ENCODE measurements at places on chromosomes 13 and 19.

DNA sequence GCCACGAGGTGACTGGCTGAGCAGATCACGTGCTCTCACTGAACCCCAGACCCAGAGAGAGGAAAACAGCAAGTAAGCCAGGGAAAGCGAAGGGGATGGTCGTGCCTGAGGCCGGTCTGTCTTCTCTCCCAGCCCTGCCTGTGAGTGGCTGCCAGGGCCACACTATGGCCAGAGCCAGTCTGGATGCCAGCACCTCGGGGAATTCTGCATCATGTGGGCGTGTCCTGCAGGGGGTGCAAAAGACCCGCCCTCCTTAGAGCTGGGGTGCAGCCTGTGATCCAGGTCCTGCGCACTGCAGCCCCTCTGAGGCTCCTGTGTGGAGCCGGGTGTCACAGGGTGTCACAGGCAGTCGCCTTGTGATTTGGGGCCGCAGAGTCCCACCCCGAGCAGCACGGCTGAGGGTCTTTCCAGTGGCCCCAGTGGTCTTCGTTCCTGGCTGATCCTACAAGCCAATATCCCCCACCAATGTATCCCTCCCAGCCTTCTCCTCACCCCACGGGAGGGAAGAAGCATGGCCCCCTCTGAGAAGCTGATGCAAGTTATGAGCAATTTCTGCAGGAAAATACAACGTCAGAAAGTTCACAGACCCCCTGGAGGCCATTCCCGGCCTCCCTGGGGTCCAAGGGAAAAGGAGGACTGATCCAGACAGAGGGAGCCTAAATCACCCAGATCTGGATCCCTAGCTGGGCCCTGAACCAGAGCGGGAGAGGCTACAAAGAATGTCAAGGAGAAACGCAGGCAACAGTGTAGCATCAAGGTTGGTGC, 7.7 kb downstream of the PPP1R12C start:
- DNase-seq = no peak

GRCh38 chr13:23671897-23672296, 101.7 kb downstream of the TNFRSF19 start:
- DNase-seq = no peak

GRCh38 chr19:44645407-44646048, 1.8 kb downstream of the PVR start:
- DNase-seq = no peak

- peak; percentile 74 for DNase-seq
These were observed 846 bp upstream of the PRKACA start for GRCh38 chr19:14118165-14119051.

- DNase-seq = no peak
These were observed 5.5 kb upstream of the POU4F1 start for GRCh38 chr13:78608688-78609463.

DNA sequence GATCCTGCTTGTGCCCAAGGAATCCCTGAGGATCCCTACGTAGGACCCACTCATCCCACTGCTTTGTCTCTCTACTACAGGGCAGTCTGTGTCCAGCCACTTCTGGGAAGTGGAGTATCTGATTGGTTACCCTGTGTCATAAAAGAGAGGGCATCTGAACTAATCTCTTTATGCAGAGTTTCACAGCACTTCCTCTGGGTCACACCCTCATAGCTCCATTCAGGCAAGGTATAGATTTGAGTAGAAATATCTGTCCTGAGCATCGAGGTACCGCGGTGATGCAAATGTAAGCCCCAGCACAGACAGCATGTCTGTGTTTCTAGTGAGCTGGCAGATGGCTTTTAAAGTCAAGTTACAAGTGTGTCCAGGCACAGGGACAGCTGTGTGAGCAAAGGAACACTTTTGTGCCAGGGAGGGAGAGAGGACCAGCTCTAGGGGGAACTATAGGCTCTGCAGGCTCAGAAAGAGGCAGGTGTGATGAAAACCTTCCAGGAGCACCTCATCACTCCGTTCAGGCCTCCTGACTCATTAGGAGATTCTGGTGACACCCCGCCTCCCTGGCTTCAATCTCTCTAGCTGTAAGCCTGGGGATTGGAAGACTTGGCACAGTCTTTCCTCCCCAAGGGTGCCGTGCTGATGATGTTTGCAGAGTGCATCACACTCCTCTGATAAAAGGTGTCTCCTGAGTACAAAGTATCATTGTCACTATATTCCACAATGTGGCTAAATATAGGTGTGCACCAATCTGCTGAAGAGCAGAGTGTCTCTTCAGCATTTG, 84.3 kb upstream of the UBL3 start:
- peak; percentile 83 for DNase-seq

GRCh38 chr13:23859904-23860303, 29.3 kb downstream of the MIPEP start:
- DNase-seq = no peak

DNA sequence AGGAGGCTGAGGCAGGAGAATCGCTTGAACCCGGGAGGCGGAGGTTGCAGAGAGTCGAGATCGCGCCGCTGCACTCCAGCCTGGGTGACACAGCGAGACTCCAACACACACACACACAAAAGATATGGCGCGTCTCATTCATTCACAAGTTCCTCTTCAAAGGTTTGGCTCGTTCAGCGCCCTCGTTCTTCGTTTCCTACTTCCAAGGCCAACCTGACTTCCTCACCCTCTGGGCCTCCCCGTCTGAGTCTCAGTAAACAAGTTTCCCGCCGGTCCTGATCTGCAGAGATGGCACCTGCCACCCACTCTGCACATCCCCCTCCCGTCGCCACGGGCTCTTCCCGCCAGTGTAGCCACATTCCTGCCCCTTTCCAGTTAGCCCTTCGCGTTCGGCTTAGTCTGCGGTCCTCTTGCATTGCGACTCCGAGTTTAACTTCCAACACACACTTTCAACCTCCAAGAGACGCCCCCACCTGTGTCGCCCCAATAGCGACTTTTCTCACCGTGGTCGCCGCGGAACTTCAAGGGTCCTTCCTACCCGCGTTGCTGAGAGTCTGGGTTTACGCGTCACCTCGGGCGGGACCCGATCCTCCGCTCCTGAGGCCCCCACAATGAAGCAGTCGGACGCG, 1.3 kb upstream of the BSG start:
- no peak for DNase-seq

- no peak for DNase-seq
These were observed 17.9 kb downstream of the FBN3 start for GRCh38 chr19:8131517-8131916.

All from putamen (tissue), 1 donor.